Substantia nigra (tissue), 51 donors: ENCODE measurements at places on chromosomes 3 and 15.

GRCh38 chr15:81752546-81752942 lies 293.3 kb downstream of the MEX3B start:
- peak; percentile 16 for DNase-seq

- DNase-seq, result no peak
These were observed 111.5 kb downstream of the ZNF609 start for GRCh38 chr15:64571857-64572291.

DNA sequence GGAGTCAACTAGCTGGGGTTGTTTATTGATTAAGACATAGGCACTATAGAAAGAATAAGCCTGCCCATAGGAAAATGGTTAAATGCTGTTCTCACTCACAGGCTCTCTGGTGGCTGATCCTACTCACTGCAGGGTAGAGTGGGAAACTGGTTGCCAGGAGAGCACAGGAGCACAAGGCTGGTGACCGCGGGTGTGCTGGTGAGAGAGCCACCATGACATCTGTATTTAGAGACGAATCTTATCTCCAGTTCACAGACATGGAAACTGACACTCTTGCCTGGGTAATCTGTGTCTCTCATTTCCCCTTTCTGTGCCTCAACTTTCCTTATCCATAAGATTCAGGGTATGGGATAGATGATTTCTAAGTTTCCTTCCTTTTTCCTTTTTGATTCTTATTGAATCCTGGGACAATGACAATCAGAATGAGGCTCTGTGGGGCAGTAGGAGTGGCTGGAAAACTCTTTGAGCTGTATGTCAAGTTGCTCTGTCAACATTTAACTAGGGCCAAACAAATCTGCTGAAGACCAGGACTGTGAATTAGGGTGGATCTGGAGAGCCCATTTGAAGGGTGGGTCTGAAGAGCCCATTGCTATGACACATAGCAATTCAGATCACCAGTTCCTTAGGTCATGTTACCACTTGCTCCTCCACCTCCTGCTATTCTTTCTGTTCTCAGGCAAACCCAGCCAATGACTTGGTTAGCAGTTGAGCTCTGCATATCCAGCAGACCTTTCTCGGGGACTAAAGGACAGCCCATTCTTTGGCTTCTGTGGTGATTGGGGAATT lies 286.1 kb upstream of the TBL1XR1 start:
- no peak for DNase-seq

DNA sequence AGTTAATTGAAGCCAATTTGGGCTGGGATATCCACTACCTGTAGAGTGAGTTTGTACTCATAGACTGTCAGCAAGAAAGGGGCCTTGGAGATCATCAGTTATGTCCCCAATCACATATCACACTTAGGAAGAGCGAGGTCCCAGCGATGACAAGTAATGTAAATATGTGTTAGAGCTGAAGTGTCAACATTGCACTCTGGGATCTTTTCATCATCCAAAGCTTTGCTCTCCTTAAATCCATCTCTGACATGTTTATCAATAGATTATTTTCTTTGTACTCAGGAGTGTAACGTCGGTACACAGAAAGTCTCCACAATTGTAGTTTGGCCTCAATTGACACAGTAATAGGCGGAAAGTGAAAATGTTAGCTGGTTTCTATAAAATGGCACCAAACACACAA lies 113.7 kb upstream of the TPRG1 start:
- DNase-seq, result no peak

DNA sequence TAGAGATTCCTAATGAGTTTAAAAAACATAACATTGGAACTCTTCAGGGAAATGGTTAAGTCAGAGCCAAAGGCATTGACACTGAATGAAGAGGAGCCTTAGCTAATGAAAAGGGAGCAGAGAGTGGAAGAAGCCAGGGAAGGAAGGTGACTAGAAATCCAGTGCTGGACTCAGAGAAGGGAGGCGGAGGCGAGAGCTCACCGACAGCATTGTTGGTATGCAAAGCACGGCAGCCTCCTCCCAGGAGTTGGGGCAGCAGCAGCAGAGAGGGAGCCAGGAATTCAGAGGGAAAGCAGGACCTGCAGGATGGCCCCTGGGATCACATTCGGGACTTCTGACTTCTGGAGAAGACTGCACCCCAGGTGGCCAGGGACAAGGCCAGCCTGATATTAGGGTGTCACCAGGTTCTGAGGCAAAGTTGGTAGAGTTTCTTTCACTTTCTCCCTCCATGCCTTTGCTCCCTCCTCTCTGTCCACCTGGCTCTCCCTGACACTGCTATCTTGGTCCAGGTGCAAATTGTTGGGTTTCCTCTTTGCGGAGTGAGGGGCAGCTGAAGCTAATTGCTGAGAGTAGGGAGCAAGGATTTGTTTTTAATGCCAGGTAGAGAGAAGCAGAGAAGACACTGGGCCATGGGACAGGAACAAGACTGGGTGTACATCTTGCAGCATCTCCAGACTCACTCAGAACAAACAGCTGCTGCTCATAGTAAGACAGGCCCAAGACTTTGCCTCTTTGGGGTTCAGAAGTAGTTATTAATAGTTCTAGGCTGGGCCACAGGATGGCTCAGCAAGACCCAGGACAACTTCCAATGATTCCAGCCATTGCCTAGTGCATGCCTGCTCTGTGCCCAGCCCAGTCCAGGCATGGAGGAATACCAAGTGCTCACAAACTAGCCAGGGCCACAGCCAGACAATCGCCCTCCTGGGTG lies 157.9 kb downstream of the TLE3 start:
- DNase-seq, result no peak

DNA sequence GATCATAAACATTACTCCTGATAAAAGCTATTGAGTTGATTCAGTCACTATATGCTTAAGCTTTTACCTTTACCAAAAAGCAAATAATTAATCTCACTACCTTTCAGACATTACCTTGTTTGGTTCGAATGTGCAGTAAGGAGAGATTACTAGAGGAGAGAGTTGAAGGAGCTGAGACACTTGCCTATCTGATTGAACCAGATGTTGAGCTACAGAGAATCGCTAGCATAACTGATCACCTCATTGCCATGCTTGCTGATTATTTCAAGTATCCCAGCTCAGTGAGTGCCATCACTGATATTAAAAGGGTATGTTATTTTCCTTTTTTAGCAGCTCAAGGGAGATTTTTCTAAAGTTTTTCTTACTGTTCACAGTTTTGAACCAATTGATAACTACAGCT lies 54.6 kb downstream of the ARMC8 start:
- DNase-seq, result no peak

- no peak for DNase-seq
These were observed 351.0 kb downstream of the MCTP2 start for GRCh38 chr15:94582368-94582767.

DNA sequence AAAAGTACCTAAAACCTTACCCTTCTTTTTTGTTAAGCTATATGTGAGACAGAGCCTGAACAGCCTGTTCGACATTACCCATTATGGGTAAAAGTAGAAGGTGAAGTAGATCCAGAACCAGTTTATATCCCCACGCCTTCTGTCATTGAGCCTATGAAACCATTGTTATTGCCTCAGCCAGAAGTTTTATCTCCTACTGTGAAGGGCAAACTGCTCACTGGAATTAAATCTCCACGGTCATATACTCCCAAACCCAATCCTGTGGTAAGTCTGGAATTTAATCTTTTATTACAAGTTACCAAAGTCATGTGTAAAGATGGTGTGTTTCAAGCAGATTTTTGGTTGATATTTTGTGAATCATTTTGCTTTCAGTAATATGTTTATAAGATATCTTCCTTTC lies 47.1 kb upstream of the MAPKBP1 start:
- DNase-seq, result no peak

DNA sequence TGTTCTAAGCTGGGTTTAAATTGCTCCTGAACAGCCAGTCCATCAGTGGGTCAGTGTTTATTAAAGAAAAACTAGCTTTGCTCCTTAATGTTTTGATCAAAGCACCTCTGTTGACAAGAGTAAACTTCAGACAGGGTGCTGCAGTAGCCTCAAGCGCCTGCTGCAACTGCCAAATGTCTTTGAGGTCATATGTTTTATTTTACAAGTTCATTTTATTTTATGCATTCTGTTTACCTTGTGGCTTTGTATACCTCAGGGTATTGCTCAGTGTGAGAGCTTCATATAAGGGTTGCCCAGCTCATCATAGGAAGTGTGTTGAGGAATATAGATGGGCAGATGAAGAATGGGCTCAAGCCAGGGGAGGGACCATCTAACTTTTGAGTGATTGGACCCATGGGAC lies 8.5 kb downstream of the MYZAP start:
- no peak for DNase-seq

DNA sequence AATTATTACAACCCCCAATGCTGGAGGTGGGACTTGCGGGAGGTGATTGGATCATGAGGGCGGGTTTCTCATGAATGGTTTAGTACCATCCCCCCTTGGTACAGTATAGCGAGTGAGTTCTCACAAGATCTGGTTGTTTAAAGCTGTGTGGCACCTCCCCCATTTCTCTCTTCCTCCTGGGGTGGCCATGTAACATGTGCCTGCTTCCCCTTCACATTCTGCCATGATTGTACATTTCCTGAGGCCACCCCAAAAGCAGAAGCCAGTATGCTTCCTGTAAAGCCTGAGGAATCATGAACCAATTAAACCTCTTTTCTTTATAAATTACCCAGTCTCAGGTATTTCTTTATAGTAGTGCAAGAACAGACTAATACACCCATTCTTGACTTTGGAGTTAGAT lies 20.3 kb upstream of the PROK2 start:
- DNase-seq, result no peak

DNA sequence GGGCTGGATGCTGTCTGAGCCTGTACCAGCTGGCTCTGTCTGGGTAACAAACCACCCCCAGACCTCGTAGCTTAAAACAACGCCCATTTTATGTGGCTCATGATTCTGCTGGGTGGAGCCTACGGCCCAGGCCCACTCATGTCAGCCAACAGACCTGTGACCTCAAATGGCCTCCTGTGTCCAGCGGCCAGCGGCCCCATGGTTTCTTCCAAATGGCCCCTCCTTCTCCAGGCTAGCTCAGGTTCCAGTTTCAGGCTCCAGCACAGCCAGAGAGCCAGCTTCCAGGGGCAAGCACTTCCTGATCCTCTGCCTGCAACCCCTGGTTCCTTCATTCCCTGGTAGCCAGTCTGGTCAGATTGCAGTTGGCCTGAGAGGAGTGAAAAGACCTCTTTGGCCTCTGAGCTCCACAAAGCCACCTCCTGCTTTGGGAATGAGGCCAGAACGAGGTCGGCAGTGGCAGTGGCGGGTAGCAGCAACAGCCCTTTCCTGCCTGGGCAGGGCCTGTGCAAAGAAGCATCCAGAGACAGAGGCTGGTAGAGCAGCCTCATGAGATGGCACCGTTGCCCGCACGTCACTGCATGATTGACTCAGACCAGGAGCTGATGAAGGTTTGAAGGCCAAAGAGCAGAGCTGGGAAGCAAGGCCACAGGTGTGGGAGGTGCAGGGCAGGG lies 21.0 kb upstream of the PLXNA1 start:
- no peak for DNase-seq

GRCh38 chr15:66936109-66936860 lies 129.1 kb upstream of the SMAD3 start:
- DNase-seq, result no peak

- DNase-seq, result no peak
These were observed 488.9 kb downstream of the GABRG3 start for GRCh38 chr15:27459836-27460235.

GRCh38 chr15:52677593-52678467 lies 1.4 kb downstream of the ATOSA start:
- peak; percentile 30 for DNase-seq

DNA sequence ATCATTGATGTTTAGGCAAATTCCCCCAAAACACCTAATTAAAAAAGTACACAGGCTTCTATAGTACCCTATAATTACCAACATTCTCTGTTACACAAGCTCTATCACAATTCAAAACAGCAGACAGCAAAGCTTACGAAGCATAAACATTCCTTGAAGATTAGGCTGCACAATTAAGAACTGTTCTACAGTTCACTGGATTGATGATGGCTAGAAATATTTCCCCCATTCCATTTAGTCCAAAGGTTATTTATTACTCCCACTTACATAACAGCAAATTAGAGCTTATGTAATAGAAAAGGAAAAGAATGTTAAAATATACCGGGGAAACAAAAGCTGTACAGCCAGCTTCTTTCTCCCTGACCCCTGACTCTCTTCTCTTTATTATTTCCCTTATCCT lies 49.3 kb downstream of the UACA start:
- no peak for DNase-seq

DNA sequence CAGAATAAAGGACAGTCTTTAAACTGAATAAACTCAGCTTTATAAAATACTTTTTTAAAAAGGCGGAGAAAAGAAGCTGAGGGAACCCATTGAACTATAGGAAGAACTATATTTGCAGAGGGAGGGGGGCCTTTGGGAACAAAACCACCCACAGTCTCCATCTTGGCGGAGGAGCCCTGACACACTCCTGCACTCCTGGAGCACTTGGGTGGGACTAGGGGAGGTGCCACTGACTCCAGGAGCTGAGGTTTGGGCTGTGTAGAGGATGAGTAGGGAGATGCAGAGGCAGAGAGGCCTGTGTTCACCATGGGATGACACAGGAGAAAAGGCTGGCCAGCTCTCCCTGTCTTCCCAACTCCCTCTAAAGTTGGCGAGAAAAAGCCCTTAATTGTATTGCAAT lies 35.8 kb downstream of the IFT122 start:
- no peak for DNase-seq

DNA sequence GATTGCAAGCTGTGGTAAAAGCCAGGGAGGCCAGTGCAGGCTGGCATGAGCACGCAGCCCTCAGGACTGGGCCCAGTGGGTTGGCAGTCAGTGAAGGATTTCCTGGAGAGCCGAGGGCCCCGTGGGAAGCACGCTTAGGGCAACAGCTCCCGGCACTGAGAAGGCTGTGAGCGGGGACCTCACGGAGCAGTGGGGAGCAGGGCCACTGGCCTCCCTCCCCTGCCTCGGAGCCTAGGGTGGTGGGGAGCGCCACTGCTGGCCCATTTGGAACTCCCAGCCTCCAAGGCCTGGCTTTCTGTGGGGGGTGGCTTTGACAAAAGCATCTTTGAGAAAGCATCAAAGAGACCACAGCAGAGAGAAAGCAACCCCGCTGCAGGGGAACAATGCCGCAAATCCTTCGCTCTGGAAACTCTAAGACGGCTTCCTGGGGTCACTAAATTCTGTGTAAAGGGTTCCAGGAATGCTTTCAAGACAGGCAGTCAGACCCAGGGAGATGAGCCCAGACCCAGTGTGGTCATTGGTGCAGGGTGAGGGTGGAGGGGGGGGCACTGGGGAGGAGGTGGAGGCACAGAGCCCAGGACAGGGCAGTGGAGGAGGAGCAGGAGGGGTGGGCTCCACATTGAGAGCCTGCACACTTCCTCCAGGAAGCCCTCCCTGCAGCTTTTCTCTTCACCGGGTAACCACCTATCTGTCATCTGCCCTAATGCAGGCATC lies 9.5 kb upstream of the APBA2 start:
- DNase-seq, result no peak

DNA sequence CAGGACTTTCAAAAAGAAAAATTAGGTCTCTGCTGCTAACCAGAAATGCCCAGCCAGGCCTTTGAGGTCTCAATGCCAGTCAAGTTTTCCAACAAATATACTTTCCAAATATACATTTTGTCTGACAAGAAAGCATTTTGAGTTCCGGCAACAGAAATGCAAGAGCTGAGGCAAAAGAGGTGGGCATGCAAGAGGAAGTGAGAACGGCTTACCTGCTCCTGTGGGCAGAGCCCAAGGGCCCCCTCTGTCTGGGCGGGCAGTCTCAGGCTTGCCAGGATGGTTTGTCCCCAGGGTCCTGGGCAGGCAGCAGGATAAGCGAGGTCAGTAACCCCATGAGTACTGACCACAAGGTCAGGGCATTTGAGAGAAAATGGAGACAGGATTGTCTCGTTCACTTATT lies 136.1 kb upstream of the TOPAZ1 start:
- DNase-seq, result no peak

- DNase-seq, result peak; percentile 24
These were observed 105.8 kb downstream of the LSAMP start for GRCh38 chr3:116339441-116340028.
